ENCODE measurements at places on chromosomes 4 and X.

GRCh38 chr4:46931981-46932380 is 22.9 kb upstream of the COX7B2 start:
- no peak for DNase-seq

GRCh38 chr4:185559915-185560281 is 24.6 kb upstream of the PDLIM3 start:
- no peak for DNase-seq

DNA sequence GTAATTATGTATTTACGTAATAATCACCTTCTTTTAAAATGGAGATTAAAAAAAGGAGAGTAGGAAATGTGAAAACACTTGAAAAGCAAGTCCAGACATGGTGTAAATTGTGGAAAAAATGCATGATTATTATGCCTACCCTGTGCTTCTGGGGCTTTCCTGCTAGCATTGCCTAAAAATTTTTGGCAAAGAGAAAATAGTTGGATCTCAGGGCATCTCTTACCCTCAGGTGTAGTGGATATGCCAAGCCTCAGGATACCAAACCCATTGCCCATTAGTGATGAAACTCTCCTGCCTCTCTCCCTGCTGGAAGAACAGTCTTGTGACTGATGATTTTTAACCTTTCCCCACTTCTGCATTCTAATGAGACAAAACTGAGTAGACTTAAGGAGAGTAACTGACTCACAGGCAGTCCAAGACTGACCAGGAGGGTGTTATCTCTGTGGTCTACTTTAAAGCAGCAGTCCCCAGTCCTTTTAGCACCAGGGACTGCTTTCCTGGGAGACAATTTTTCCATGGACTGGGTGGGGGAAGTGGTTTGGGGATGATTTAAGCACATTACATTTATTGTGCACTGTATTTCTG is 174.6 kb downstream of the ZNF330 start:
- no peak for DNase-seq

- DNase-seq: no peak
These were observed 928.1 kb downstream of the PDHA2 start for GRCh38 chr4:96767815-96768480.

DNA sequence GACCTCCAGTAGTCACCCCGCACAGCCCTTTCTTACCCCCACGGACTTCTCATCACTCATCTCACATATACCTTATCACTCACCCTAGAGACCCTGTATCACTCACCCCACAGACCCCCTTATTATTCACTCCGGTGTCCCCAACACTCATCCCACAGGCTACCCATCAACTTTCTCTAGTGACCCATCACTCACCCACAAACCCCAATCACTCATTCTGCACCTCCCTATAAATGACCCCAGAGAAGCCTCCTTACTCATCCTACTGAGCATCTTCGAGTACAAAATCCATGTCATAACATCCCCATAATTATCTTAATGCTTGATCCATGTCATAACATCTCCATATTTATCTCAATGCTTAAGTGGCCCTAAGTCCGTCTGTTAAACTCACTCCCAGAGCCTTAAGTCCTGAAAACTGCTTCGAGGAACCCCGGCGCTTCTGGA is 934 bp downstream of the ZNF41 start:
- DNase-seq: no peak
